ENCODE measurements at places on chromosomes 12 and 14.

DNA sequence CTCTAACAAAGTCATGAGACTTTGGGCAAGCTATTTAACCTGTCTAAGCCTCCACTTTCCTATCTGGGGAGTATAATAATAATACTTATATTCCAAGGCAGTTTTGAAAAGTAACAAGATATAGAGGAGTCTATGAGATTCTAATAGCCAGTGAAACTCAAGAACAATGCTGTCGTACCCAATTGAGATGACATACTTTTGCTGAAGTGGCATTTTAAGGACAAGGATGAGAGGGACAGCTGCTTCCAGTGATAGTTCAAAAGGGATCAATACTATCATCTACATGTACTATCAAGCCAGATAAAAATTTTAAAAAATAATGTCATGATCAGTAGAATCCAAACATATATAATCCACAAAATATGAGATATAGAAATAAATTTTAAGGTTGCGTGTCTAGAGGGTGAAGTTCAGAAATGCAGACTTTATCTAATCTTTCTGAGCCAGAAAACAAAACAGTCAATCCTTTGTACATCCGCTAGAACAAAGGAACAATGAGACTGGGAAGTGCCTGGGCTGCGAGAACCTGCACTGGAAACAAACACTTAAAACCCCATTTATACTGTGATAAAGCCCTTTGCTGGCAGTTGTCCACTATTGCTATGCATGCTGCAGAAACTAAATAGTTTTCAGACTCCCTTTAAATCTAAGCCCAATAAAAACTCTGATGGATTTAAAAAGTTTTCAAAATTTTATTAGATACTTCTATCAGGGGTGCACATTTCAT lies 38.6 kb downstream of the PTPRB start:
- peak; percentile 75 for DNase-seq

DNA sequence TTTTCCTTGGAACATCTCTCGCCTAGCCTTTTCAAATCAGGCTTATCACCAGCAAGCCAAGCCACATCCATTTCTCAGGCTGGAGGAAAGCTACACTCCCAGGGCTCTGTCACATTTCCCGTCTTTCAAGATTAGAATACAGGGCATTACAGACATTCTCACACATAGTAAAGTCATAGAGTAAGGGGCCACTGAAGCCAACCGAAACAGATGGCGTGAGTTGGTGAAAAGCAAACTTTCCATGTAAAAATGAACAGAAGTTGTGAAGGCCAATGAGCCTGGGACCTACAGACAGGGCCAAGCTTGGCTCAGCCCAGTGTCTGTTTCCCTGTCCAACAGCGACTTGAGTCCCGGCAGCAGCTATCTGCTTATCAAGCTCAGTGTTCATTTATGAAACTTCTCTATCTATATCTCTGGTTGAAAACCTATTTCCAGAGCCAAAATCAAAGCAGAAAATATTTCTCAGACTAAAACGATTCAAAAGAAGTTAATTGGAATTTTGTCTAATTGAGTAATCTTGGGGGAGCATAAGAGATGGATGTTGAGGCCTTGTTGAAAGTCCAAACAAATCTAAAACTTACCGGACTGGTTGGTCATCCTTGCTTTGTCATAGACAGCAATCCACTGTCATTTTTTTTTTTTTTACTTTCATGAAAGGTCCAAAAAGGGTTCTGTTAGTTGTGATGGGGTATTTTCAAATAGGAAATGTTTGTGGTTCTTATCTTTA lies 105.6 kb downstream of the DAAM1 start:
- no peak for DNase-seq

- peak; percentile 28 for DNase-seq
These were observed at the start of gene ARHGEF40 for GRCh38 chr14:21070083-21070609. TSS of gene ARHGEF40 (plus strand) at chr14:21070304. CDS start at chr14:21070397, 93 bp downstream.

- no peak for DNase-seq
These were observed 1.9 kb downstream of the MED21 start for GRCh38 chr12:27024291-27024690.

DNA sequence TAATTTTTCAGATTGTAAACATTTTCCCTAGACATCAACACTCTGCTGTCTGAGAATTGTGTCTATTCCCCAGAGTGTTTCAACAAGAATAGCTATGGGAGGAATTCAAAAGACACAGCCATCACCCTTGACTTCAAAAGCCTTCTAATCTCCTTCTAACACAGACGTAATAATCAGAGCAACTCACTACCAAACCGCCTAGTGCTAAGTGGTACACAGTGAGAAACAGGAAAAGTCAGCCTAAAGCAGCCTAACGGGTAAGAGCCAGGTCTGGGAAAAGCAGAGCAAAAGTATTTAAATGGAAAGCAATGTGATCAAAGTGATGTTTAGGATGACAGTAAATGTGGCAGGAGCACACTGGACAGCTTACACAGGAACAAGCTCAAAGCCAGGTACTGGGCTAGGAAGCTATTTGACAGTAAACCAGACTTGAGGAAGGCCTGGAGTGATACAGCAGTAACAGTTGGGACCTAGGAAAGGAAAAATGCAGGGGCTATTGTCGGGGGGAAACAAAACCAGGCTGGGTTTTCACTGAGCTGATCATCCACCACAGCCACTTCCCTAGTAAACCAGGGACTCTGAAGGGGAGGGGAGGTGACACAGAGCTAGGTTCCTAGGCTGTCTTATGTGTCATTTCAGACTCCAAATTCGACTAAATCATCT lies 29.4 kb downstream of the CORO1C start:
- no peak for DNase-seq

DNA sequence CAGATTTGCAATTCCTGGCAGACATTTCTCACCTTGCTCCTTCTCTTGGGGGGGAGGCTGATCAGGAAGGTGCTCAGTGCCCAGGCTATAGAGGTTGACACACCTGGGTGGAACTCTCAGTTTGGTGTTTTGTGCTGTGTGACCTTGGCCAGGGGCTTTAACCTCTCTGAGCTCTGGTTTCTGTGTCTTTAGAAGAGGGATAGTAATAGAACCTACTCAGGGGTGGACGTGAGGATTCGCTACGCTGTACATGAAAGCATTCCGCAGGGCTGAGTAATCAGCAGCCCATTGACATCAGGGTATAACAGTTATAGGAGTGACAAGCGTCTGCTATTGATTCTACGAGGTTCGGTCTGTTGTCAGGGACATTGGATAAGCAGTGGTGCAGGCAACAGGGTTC lies 98.1 kb downstream of the PHETA1 start:
- no peak for DNase-seq

DNA sequence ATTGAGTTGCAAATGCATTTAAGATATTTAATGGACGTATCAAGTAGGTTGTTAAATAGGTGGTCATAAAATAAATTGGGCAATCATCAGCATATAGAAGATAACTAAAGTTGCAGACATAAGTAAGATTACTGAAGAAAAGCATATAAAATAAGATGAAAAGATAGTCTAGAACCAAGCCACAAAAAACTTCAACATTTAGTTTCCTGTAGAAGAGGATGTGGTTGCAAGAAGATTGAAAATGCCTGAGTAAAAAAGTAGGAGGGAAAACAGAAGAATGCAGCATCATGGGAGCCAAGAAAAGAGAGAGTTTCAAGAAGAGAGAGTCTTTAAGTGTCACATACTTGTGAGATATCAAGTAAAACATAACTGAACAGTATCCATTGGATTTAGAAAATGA lies 17.6 kb upstream of the SLC16A7 start:
- DNase-seq = no peak
